ENCODE measurements at places on chromosomes 2 and 18.

- DNase-seq, result no peak
These were observed 188.3 kb downstream of the FBXO15 start for GRCh38 chr18:73959352-73959751.

- no peak for DNase-seq
These were observed 397.2 kb upstream of the CDH19 start for GRCh38 chr18:67001052-67001451.

DNA sequence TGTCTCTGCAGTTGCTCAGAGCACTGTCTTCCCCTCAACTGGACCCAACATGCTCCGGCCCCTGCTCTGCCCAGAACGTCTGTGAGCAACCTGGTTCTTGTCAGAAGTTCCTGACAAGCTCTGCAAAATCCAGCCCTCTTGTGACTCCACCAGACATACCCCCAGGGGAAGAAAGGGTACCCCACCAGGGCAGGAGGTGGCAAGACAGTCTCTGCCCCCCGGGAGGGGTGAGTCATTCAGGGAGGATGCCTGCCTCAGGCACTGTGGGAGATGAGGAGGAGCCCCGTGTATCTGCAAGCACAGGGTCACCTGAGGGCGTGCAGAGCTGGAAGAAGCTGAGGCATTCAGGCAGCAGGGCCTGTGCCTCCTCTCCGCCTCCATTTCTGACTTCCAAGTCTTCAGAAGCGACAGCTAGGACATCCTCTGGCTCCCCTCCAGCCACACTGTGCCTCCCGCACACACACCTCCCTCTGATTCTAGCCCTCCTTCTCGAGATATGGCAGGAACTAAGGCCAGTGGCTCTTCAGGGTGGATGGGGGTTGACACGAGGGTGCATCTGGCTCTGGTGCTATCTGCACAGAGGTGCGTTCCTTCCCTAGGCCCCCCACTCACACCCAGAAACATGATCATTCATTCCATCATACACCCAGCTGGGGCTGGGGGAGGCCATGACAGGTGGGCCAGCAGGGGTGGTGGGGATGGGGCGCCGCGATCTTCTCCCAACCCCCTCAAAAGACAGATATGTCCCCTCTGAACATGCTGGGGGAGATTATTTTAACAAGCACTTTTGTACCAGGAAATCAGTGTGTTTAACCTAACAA lies 222.2 kb downstream of the CYP26B1 start:
- DNase-seq, result peak; percentile 54

- no peak for DNase-seq
These were observed 30.4 kb downstream of the BMPR2 start for GRCh38 chr2:202406445-202406978.

- no peak for DNase-seq
These were observed 107.8 kb upstream of the DAPL1 start for GRCh38 chr2:158687315-158687714.

DNA sequence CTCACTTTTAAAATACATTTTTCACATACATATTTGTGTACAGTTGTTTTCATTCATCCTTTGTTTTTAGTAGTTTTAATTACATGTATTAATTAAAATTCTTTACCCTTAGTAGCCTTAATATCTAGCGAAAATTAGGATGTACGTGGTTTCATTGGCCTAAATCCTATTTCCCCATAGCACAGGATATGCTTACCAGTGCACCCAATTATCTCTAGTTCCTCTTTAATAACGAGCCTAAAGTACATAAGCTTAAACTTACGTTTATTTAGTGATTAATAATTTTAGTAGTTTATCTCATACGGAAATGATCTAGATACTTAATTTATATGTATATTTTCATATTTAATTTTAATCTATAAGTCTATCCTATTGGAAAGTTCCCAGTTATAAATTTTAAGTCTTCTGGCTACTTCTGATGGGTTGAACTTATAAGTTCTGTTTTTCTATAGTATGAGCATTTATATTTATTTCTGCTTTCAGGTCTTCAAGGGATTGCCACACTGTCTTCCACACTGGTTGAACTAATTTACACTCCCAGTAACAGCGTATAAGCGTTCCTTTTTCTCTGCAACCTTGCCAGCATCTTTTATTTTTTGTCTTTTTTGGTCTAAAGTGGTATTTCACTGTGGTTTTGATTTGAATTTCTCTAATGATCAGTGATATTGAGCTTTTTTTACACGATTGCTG lies 21.4 kb upstream of the RUFY4 start:
- DNase-seq, result no peak

Data from cerebellar cortex (tissue), 1 donor.